A549 treated with ZK216348 at 1 μM for 4 hours (cell line): ENCODE measurements at places on chromosomes 5 and 9. TPM values are rescaled to one million over a fixed set of nuclear protein-coding genes. Genes with fewer than 3 reads are reported as not detected.

The PTTG1 gene
- 181 to 280 TPM (median 199 TPM) in 5 replicates for total RNA-seq

The FYB1 gene
- total RNA-seq: 9.7 to 18.1 TPM (median 12.6 TPM) in 5 replicates

The ZFP37 gene
- 1.4 to 2.1 TPM (median 1.5 TPM) in 5 replicates for total RNA-seq

The PCDHGA9 gene
- 0.09 TPM in 1 of 5 replicates, not detected in the others for total RNA-seq

The PCDHGA2 gene
- total RNA-seq: 0.37 to 0.79 TPM (median 0.54 TPM) in 5 replicates

The MRPS2 gene
- 82.9 to 136 TPM (median 127 TPM) in 5 replicates for total RNA-seq

The F2RL2 gene
- 2.9 to 5.2 TPM (median 4.0 TPM) in 5 replicates for total RNA-seq

The INSL6 gene
- total RNA-seq: not detected in 5 replicates

The ARL14EPL gene
- total RNA-seq: 0.18 to 0.33 TPM (median 0.18 TPM) in 3 of 5 replicates, not detected in the others

The TMEM174 gene
- not detected in 5 replicates for total RNA-seq

The FLT4 gene
- 2.0 to 4.8 TPM (median 3.7 TPM) in 5 replicates for total RNA-seq

The KCTD16 gene
- total RNA-seq: 0.01 TPM in 2 of 5 replicates, not detected in the others

The PRR16 gene
- total RNA-seq: not detected in 5 replicates

The GLRA1 gene
- total RNA-seq: not detected in 5 replicates

The CAPSL gene
- total RNA-seq: not detected in 5 replicates

The DBH gene
- total RNA-seq: not detected in 5 replicates

The PCDHA9 gene
- 0.04 TPM in 1 of 5 replicates, not detected in the others for total RNA-seq

The CCL27 gene
- total RNA-seq: 0.25 to 0.94 TPM (median 0.34 TPM) in 3 of 5 replicates, not detected in the others

The MSX2 gene
- 3.0 to 5.7 TPM (median 5.4 TPM) in 5 replicates for total RNA-seq

The PCDHGA12 gene
- total RNA-seq: not detected in 5 replicates

The HSPB3 gene
- not detected in 5 replicates for total RNA-seq

The GABRA1 gene
- not detected in 5 replicates for total RNA-seq

The PCDHB9 gene
- total RNA-seq: not detected in 5 replicates

The PHF24 gene
- 0.05 to 0.29 TPM (median 0.12 TPM) in 4 of 5 replicates, not detected in the other for total RNA-seq

The CTXN3 gene
- not detected in 5 replicates for total RNA-seq

The MXD3 gene
- total RNA-seq: 9.4 to 21.9 TPM (median 17.1 TPM) in 5 replicates

The LRRC19 gene
- total RNA-seq: not detected in 5 replicates

The TAF11L10 gene
- total RNA-seq: not detected in 5 replicates

The CARD19 gene
- 41.0 to 68.7 TPM (median 61.0 TPM) in 5 replicates for total RNA-seq

The SLC25A2 gene
- not detected in 5 replicates for total RNA-seq

The PDE8B gene
- total RNA-seq: 1.1 to 3.0 TPM (median 1.9 TPM) in 5 replicates

The DAB2 gene
- total RNA-seq: 8.5 to 12.0 TPM (median 10.4 TPM) in 5 replicates

The IL33 gene
- total RNA-seq: 0.25 to 1.2 TPM (median 0.33 TPM) in 5 replicates

The FOXE1 gene
- 2.9 to 4.5 TPM (median 4.3 TPM) in 5 replicates for total RNA-seq

The GDA gene
- 0.90 to 1.5 TPM (median 1.3 TPM) in 5 replicates for total RNA-seq

The OTP gene
- total RNA-seq: 0.07 to 0.16 TPM (median 0.11 TPM) in 5 replicates

The FOXD4L5 gene
- 0.06 to 0.11 TPM (median 0.11 TPM) in 3 of 5 replicates, not detected in the others for total RNA-seq

The SOHLH1 gene
- not detected in 5 replicates for total RNA-seq

The ADAMTS13 gene
- total RNA-seq: 0.17 to 0.69 TPM (median 0.51 TPM) in 5 replicates

The SLC46A2 gene
- total RNA-seq: not detected in 5 replicates

The SYNPO gene
- 17.5 to 31.2 TPM (median 29.6 TPM) in 5 replicates for total RNA-seq

The PTPN3 gene
- total RNA-seq: 13.1 to 17.4 TPM (median 16.5 TPM) in 5 replicates

The PPP3R2 gene
- not detected in 5 replicates for total RNA-seq

The RGP1 gene
- 11.3 to 19.1 TPM (median 16.9 TPM) in 5 replicates for total RNA-seq

The GARIN3 gene
- total RNA-seq: not detected in 5 replicates

The SLC1A3 gene
- 0.35 TPM in 1 of 5 replicates, not detected in the others for total RNA-seq

The NR5A1 gene
- total RNA-seq: 0.09 TPM in 1 of 5 replicates, not detected in the others
